ENCODE measurements at places on chromosomes 1 and 21.

GRCh38 chr21:36188937-36189336 lies 32.3 kb downstream of the DOP1B start:
- no peak for DNase-seq

GRCh38 chr1:1754051-1754815 lies 24.0 kb downstream of the NADK start:
- no peak for DNase-seq

- DNase-seq: no peak
Observed at GRCh38 chr1:13492711-13493110, 21.1 kb downstream of the LRRC38 start.

- DNase-seq: no peak
Observed at GRCh38 chr1:41450747-41451285, 33.7 kb downstream of the EDN2 start.
